ENCODE measurements at places on chromosomes 1 and 21.

- no peak for DNase-seq
These were observed 72.4 kb upstream of the TIAM1 start for GRCh38 chr21:31416465-31416864.

GRCh38 chr21:46189213-46189958, 5.1 kb upstream of the SPATC1L start:
- DNase-seq = no peak

DNA sequence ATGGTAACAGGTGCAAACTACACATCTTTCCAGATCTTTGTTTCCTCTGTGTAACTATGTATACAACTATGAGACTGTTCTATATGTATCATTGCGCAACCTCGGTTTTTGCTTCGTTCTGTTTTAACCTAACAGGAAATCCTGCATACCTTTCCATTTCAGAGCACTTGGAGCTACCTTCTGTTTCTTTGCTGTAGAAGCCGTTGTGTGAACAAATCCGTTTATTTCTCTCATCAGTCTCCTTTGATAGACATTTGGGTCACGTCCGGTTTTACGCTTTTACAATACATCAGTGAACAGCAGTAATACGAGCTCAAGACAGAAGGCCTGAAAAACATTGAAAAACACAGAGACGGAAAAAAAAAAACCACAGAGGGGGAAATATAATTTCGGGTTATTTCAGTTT, 10.5 kb downstream of the ATP5IF1 start:
- peak; percentile 2 for DNase-seq

DNA sequence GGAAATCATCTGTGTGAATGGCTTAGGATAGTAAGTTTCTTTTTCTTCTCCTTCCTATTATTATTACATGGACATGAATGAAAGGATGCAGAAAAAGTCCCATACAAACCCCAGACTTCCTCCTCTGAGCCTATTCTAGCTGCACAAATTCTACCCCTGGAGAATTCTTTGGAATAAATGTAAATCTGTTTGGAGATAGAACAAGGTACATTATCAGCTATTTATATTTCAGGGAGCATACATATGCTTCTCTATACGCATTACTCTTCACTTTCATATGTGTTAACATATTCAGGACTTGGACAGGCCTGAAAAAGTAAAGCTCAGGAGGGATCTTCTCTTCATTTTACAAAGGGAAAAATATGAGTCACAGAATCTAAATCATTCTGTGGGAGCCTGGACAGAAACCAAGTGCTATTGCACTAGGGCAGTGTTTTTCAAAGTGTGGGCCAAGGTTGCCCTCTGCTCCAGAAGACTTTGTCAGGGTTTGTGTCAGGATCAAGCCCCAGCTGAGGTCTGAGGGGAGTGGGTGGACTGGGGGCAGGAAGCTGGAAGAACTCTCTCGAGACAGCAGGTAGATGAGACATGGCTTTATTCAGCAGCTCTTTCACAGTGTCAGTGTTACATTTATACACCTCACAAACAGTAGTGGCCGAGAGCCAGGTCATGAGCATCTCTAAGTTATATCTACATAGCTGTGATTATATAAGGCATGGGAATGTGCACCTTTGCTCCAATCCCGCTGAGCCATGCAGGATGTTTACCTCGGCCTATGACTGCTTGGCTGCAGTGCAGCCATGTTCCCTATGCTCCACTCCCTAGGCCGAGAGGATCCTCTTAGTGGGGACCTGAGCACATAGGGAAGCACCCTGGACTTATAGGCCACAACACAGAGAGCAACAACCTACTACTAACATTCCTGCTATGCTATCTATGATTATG, 114.3 kb downstream of the GDAP2 start:
- no peak for DNase-seq

DNA sequence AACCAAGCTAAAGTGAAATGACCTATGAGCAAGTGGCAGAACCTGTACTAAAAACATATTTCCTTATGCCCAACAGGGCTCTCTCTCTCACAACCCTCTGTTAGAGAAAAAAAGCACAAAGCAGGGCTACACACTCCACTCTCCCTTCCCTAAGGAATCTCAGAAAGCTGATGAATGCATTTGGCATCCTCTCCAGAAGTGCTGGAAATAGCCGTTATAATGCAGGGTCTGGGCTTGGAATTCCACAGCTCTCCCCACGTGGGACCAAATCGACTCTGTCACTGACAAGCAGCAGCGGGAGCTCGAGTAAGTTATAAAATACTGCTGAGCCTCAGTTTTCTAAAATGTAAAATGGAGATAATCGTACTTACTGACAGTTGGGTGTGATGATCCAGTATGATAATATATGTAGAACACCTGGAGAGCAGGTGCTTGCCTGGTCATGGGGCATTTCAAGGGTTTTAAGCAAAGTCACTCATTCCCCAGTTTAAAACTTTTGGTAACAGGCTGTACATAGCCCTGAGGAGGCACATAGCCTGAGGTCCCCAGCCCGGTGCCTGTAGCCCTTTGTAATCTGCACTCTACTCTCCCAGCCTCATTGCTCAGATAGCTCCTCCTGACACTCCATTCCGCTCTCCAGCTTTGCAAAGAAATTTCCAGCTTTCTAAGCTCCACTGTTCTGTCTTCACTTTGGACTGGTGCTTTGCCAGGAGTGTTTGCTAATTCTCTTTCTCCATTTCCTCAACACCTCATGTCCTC, 175.6 kb upstream of the DAB1 start:
- DNase-seq = no peak

Measured in NCI-H748 treated with DMSO at 0.1 percent for 48 hours (cell line).